ENCODE measurements at places on chromosomes 13 and 19.

- no peak for DNase-seq
These were observed 6.0 kb downstream of the PNMA8B start for GRCh38 chr19:46489445-46490272.

DNA sequence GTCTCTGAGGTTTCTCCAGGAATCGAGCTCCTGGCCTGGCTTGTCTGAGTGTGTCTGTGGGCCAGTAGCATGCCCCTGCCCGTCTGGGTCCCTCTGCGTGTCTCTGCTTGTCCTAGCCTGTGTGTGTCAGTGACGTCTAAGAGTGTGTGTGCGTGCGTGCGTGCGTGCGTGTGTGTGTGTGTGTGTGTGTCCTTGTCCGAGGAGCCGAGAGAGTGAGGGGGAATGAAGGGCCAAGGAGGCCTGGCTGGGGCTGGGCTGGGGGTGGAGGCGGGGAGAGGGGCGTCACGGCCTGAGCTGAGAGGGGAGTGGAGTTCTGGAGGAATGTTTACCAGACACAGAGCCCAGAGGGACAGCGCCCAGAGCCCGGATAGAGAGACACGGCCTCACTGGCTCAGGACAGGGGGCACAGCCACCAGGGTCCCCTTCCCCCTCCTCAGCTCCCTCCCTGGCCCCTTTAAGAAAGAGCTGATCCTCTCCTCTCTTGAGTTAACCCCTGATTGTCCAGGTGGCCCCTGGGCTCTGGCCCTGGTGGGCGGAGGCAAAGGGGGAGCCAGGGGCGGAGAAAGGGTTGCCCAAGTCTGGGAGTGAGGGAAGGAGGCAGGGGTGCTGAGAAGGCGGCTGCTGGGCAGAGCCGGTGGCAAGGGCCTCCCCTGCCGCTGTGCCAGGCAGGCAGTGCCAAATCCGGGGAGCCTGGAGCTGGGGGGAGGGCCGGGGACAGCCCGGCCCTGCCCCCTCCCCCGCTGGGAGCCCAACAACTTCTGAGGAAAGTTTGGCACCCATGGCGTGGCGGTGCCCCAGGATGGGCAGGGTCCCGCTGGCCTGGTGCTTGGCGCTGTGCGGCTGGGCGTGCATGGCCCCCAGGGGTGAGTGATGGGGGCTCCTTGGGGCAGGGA is at the start of gene AXL:
Gene AXL (plus strand): TSS at position 609 of the 893 bp plus-strand sequence. CDS start 170 bp downstream, at position 779.
- no peak for DNase-seq

DNA sequence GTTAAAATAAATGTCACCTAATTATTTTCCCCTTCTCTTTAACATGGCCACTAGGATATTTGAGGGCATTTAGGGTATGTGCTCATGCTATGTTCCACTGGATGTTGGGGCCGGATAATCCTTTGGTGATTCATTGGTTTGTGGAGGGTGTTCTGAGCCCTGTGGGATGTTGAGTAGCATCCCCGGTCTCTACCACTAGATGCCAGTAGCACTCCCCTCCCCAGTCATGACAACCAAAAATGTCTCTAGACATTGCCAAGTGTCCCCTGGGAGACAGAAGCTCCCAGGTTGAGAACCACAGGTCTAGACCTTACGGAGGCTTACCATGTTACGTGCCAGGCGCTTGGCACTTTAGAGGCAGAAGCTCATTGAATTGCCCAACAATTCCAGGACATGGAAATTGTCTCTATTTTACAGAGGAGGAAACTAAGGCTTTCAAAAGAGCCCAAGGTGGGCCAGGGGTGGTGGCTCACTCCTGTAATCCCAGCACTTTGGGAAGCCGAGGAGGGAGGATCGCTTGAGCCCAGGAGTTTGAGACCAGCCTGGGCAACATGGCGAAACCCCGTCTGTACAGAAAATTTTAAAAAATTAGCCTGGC is 14.1 kb downstream of the SHANK1 start:
- DNase-seq: peak; percentile 20

GRCh38 chr13:24713022-24713421 is 32.8 kb downstream of the ATP12A start:
- no peak for DNase-seq

DNA sequence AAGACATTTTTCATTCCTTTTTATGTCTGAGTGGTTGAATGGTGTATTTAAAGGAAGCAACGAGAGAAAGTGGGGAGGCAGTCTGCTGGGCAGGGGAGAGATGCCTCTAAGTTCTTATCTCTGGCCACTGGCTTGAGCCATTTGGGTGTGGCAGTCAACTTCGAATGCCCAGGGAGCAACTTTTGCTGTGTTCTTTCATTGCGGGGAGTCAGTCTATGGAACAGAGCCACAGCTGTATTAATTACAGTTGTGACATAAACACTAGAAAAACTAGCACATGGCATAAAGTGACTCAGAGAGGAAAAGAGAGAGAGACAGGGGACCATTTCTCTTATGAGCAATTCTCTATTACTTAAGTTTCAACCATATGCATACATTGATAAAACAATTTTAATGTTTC is 40.4 kb upstream of the PDCD5 start:
- no peak for DNase-seq

DNA sequence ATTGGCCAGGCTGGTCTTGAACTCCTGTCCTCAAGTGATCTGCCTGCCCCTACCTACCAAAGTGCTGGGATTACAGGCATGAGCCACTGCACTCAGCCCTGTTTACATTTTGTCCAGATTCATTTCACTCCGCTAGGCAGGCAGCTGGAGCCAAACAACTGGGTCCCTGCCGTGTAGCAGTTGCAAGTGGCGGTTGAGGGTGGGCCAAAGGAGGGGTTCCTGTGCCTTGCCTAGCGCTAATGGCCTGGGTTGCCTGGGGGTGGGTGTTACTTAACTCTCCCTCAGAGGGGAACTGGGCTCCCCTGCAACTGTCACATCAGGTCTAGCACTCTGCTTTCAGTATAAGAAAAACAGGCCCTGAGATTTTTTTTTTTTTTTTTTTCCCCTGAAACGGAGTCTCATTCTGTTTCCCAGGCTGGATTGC is 7.4 kb downstream of the ACP5 start:
- no peak for DNase-seq

- DNase-seq: no peak
These were observed 5.4 kb upstream of the RBM42 start for GRCh38 chr19:35623327-35624010.
